Activated CD4-positive, alpha-beta T cell treated with anti-CD3 and anti-CD28 coated beads, Interleukin-2, amount 50 U/mL, for 24 hours (primary cell): ENCODE measurements at places on chromosomes 3 and 15.
A peak's percentile ranks its signal among the peaks of the same experiment; 100 is the strongest.

DNA sequence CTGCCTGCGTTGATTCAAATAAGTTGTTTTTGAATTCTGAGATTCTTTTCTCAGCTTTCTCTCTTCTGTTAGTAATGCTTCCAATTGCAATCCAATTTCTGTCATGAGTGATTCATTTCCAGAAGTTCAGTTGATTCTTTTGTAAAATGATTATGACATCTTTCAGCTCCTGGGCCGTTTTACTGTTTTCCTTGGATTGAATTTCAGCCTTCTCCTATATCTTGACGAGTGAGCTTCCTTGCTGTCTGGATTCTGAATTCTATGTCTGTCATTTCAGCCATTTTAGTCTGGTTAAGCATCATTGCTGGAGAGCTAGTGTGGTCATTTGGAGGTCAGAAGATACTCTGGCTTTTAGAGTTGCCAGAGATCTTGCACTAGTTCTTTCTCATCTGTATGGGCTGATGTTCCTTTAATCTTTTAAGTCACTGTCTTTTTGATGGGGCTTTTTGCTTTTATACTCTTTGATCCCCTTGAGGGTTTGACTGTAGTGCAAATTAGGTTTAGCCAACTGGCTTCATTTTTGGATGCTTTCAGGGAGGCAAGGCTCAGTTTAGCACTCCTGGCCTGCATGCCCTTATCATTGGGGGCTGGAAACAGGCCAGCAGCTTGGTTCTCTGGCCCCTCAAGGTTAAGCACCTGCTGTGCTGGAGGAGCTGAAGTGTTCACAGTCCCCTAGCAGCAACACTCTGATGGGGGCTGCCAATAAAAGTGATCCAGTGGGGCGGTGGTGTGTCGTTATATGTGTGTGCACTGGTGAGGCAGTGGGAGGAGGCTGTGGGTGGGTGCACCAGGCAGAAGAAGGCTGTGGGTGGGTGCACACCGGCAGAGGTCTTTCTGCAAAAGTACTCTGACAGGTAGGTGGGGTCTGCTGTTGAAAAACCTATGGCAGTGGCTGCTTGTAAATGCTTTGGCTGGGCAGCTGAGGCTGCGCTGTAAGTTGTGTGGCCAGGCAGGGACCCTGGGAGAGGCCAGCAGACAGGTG lies 51.2 kb downstream of the MCTP2 start:
- no peak for DNase-seq

DNA sequence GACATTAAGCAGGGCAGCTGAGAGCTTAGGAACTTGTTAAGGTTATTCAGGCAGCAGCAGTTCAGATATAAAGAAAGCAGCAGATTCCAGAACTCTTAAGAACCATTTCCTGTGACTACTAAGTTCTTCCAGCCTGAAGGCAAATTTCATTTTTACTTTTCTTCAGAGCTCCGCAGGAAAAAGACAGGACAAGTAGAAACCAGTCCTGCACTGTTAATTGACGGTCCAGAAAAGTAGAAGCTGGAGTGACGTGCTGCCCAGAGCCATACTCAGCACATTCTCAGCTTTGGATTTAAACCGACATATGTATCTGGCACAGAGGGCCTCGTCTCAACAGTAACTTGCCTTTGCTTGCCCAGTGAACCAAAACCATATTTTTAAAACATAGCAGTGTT lies 219.4 kb upstream of the STRIT1 start:
- no peak for DNase-seq

DNA sequence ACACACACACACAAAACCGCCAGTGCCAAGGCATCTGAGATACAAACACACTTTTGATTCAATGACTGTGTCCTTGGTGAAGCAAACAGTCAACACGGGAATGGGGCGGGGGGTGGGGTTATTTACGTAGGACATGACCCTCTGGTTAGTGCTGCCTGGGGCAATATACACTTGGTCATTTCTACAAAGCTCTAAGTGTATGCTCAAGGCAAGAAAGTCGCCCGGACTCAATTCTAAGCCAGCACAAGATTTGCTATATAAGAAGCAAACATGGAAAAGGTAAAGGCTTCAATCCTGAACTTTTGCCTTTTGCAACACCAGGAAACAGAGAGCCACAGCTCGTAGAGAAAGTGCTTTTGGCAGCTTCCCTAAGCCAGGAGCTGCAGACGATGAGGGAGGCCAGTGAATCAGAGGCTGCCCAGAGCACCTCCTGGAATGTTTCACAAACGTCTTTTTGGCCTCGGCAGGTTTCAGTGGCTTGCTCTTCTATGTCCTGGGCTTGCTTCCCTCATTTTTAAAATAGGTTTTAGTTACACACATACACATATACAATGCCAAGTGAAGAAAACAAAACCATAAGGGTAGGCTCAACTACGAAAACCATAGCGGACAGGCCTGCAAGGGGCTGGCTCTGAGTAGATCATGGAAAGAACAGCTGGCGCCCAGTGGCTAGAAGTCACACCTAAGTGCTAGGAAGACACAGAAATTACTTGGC lies 73.6 kb downstream of the TM4SF4 start:
- DNase-seq = no peak

DNA sequence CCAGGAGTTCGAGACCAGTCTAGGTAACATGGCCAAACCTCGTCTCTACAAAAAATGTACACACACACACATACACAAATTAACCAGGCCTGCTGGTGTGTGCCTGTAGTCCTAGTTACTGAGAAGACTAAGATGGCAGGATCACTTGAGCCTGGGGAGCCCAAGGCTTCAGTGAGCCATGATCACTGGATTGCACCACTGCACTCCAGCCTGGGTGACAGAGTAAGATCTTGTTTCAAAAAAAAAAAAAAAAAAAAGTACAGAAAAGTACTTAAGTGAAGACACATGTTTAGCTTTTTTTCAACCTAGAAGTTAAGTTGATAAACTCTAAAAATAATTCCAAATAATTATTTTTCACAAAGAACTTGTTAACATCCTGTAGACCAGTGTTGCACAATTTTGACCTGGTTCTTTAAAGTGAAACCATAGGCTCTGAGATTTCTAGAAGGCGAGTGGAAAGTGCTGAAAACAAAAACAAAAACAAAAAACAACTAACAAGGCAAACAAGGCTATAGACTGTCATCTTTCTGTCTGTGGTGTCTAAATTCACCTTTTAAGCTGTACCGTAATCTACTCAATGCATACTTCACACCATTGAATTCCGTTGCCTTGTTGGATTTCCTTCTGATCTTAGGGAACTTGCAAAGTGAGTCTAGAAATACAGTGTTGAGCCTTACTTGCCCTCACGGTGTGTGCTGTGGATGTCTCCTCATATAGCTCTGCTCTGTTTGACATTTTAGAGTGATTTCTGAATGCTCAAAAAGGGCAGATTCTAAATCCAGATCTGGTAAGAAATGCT lies 63.5 kb downstream of the CHST2 start:
- DNase-seq = no peak

DNA sequence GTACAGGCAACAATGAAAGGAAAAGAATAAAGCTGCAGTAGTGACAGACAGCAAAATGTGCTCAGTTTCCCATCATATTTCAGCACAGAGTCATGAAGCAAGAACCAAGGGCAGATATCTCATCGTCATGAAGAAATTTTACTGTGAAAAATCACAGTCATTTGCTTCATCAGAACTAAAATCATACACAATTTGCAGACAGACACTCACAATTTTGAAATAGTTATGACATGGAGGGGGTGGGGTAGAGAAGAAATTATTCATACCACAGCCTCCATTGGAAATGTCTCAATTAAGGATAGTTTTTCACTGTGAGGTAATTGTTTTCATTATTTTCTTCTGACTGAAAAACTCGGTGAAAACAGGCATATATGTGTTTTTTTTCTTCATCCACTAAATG lies 78.8 kb upstream of the CNTN3 start:
- no peak for DNase-seq

DNA sequence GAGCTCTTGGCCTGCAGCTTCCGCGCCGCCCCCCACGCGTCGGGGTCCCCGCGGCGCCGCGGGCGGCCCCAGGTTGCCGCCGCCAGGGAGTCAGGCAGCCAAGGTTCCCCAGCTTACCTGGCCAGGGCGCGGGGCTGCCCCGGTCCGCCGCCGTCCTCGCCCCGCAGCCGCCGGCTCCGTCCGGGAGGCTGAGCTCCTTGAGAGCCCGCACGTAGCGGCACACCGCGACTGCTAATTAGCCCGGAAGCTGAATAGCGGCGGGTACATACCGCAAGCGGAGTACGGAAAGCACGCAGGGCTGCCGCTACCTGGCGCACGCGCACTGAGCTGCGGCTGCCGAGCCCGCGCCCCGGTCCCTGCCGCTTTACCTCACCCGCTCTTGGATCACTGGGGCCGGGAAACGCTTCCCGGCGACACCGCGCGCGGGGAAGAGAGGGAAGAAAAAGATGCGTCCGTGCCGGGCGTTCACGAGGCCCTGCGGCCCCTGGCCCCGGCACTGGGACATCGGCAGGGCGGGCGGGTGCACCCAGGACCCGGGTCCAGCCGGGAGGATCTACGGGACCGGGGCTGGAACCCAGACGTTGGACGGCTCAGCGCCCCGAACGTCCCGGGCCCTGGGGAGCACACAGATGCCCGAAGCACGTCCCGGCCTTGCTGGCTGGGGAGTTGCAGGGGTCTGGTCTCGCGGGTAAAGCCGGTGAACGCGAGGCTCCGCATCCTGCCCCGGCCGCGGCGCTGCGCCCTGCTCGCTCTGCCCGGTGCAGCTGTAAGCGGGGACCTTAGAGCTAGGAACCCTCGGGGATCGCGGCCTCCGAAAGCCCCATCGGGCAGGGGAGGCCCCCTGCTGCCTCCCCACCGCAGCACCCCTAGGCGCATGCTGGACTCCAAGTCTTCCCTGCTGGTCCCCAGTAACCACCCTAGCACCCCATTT lies at the start of gene GOLGA8B:
TSS of gene GOLGA8B (minus strand) at position 253 of the 931 bp plus-strand sequence. CDS start 47,739 bp downstream, outside the sequence.
- peak; percentile 76 for DNase-seq

- no peak for DNase-seq
These were observed 51.5 kb downstream of the MYL3 start for GRCh38 chr3:46811615-46812236.

DNA sequence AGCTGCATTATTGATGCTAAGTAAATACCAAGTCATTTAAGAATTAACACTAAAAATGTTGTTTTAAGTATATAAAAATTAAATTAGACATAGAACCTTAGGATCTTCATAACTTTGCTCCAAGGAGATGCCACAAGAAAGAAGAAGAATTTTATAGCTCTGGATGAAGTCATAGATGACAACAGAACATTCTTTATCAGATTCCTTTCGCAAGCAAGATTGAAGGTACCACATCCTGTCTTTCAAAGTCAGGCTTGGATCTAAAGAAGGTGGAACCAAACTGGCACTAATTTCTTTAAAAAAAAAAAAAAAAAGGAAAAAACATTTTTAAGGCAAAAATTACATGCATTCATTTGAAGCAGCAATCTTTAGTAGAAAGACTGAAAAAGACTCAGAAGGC lies 62.5 kb downstream of the POLQ start:
- no peak for DNase-seq

GRCh38 chr15:71117714-71118305 lies 2.5 kb downstream of the THSD4 start:
- no peak for DNase-seq

GRCh38 chr3:119302697-119303551 lies 8.7 kb downstream of the ARHGAP31 start:
- no peak for DNase-seq

GRCh38 chr3:29070959-29071634 lies 209.8 kb upstream of the RBMS3 start:
- DNase-seq = no peak

- DNase-seq = no peak
These were observed 288.6 kb downstream of the CLSTN2 start for GRCh38 chr3:140223631-140224030.

DNA sequence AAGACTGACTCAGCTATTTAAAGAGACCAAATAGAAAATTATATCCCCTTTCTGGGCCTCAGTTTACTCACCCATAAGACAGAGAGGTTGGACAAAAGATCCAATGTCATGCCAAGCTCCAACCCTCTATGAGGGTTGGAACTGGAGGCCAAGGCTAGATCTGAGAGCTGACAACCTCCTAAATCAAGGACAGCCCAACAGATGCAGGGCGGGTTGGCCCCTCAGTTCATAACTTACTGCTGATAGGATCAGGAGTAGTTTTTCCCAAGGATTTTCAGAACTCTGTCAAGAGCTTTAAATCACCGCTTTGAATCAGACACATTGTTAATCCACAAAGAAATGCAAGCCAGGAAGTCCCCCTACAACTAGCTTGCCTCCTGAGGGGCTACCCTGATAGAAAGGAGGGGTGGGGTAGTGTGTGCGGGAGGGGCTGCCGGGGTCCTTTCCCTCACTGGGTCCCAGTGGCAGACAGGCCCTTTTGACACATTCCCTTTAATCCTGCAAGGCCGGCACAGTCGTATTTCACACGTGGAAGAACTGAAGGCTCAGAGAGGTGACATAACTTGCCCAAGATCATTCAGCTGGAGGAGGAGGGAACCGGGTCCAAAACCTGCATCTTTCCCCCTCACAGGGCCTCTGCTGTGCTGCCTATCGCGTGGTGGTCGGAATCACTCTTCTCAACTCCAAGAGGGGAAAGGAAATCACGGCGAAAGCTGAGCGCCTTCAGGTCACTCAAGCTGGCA lies 21.4 kb downstream of the BMF start:
- no peak for DNase-seq

DNA sequence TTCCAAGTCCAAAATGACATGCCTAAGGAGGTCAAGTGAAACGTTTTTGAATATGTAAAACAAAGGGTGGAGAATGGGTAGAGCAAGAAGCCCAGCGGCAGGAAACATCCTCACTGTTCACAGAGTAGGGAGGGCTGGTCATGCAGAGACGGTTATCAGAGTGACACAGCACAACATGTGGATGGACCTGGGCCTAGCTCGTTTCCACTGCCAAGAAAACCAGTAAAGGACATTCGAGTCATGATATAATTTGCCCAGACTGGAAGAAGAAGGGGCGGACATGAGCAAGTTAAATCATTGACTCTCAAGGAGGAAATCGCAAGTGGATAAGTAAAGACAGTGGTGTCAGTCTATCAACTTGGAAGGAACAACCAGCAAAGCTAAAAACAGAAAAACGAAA lies 89.3 kb downstream of the LRIG1 start:
- no peak for DNase-seq

DNA sequence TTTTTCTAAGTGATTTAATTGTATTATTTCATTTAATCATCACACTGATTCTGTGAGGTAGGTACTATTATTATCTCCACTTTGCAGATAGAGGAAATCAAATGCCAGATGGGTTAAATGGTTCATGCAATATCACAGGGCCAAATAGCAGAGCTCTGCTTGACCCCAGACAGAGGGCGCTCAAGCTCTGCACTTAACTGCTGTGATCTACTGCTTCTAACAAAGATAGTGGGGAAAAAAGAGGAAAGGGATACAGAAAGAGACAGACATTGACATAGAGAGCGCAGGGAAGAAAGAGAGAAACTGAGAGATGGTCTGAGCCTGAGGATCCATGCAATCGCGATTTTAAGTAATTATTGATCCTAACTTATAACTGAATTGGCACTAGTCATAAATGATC lies 279.1 kb upstream of the THRB start:
- DNase-seq = no peak
